ENCODE measurements at places on chromosomes 2 and 18. TPM values are rescaled to one million over a fixed set of nuclear protein-coding genes. Genes with fewer than 3 reads are reported as not detected.

DNA sequence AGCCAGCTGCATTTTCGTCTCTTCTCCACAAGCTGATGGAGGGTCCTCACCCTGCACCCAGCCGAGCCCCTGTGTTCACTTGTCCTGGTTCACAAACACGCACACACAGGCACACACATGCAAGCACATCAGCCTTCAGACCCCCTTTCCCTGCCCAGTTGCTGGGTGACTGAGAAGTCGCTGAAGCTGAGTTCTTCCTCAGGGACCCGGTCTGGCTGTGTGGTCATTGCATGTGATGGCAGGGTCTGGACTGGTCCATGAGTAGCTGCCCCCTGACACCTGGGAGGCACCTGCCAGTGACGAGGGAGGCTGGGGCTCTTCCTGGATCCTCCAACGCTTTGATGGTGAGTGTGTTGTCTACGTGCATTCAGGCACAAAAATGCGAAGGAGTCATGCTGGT lies 546.1 kb upstream of the SALL3 start:
- no peaks in the 10 kb centered on the region for H3K4me1 ChIP-seq
- H3K27ac ChIP-seq, result no peak overlapping the region
- H3K27me3 ChIP-seq, result no peaks in the 10 kb centered on the region
- no peak overlapping the region for H3K4me3 ChIP-seq
- DNase-seq, result no peak
- H3K36me3 ChIP-seq, result no peaks in the 10 kb centered on the region

- no peaks in the 10 kb centered on the region for H3K4me1 ChIP-seq
- no peak for DNase-seq
- H3K27ac ChIP-seq, result peak overlapping the region; percentile 87
- peak overlapping the region; percentile 73 for H3K4me3 ChIP-seq
Measured at GRCh38 chr18:44681076-44681970, 635 bp downstream of the SETBP1 start.

Gene CKAP2L
- total RNA-seq, result 0.82 TPM

DNA sequence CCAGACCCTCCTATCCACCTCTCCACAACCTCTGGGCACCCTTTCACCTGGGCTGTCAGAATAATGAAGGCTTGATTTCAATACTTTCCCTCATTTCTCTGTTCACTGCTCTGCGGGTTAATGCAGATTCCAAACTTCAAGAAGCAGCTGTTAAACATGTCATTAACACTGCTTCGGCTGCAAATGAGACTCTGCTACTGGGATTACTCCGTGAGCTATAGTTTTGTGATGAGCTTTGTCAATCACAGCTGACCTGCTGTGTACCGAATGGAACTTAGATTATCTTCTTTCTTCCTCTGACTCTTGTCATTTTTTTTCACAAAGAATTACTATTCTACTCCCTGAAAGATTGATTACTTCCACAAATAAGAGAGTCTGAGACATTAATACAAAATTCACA lies 160.5 kb downstream of the TMEM182 start:
- H3K4me3 ChIP-seq, result no peak overlapping the region
- no peaks in the 10 kb centered on the region for H3K4me1 ChIP-seq
- DNase-seq, result no peak
- H3K27ac ChIP-seq, result no peak overlapping the region
- no peaks in the 10 kb centered on the region for H3K27me3 ChIP-seq

GRCh38 chr2:146652311-146652710 lies 1192.5 kb upstream of the ACVR2A start:
- no peaks in the 10 kb centered on the region for H3K27me3 ChIP-seq
- no peak for DNase-seq
- no peaks in the 10 kb centered on the region for H3K36me3 ChIP-seq
- H3K27ac ChIP-seq, result no peak overlapping the region

Gene CCBE1
- 0.44 TPM for total RNA-seq

- no peaks in the 10 kb centered on the region for H3K36me3 ChIP-seq
- DNase-seq, result no peak
- no peak overlapping the region for H3K27ac ChIP-seq
- no peaks in the 10 kb centered on the region for H3K27me3 ChIP-seq
- H3K4me3 ChIP-seq, result no peak overlapping the region
- H3K4me1 ChIP-seq, result no peaks in the 10 kb centered on the region
Measured at GRCh38 chr2:52810460-52810859, 957.1 kb upstream of the CHAC2 start.

- no peak overlapping the region for H3K4me3 ChIP-seq
- H3K27me3 ChIP-seq, result no peaks in the 10 kb centered on the region
- no peak for DNase-seq
- no peaks in the 10 kb centered on the region for H3K36me3 ChIP-seq
Measured at GRCh38 chr2:189406586-189407233, 34.6 kb upstream of the WDR75 start.

Gene MAP3K19
- total RNA-seq, result not detected
